HT-29 (cell line): ENCODE measurements at places on chromosomes 3 and 15.

DNA sequence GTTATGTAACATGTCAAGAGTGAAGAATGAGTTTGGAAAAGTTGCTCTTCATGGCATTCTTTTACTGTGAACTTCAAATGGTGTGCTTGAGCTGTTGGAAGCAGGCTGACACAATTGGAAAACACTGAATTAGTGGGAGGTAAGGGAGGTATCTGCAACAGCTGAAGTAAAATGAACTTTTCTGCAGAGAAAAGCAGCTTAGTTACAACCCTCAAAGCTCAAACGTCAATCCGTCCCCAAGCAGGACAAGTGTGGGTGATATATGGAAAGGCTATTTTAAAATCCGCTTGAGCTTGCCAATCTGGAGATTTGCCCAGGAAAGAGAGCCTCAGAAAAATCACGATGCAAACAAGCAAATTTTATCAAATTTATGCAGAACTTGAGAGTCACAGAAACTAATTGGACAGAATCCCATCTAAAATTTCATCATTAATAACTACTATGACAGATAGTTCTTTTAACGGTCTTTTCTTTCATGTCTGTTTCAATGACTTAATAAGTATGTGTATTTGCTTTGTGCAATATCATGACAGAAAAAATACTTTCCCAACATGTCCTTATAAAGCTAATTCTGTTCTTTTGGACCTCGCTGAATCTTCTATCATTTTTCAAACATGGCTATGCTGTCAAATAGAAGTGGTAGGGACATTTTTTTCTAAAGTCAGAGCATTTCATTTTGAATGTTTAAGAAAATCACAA lies 266.6 kb upstream of the SLITRK3 start:
- DNase-seq = no peak

DNA sequence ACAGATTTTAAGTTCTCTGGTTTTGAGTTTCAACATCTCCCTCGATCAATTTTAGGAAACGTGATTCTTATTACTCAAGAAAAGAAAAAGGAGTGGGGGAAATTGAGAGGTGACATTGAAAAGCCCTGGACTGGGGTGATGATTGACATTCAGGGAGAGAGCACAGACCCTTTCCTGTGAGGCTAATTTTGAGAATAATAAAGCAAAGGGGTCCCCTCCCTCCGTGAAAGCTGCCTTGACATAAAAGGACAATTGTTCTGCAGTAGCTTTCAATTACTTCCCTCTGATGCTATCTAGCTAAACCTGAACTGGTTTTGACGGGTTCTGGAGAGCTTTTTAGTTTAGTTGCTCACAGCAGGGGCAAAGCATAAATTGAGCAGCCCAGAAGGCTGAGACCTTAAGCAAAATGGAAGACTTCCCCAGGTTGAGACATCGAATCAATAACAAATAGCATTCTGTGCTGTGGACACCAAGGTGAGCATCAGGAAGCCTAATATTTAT lies 14.4 kb upstream of the CMTM8 start:
- DNase-seq = no peak

DNA sequence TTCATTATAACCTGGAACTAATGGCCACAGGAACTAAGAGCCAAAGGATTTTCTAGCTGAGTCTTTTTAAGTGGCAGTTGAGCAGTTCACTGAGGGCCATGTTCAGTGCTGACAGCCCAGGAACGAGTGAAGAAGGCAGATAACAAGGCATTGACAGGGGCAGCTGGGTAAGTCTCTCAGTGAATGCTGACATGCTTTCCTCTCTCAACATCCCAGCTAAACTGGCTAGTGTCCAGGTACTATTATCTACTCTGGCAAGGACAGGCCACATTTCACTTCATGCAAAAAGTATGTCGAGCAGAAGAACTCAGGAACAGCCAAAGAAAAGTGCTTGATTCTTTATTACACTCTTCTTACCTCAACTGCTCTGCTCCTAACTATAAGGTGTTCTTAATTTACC lies 515.9 kb downstream of the NLGN1 start:
- DNase-seq = no peak

GRCh38 chr15:72284781-72285180 lies 12.4 kb upstream of the PARP6 start:
- DNase-seq = no peak

GRCh38 chr15:98581715-98582114 lies 66.6 kb upstream of the IGF1R start:
- no peak for DNase-seq

GRCh38 chr3:192181151-192181550 lies 546.2 kb downstream of the FGF12 start:
- DNase-seq = no peak

DNA sequence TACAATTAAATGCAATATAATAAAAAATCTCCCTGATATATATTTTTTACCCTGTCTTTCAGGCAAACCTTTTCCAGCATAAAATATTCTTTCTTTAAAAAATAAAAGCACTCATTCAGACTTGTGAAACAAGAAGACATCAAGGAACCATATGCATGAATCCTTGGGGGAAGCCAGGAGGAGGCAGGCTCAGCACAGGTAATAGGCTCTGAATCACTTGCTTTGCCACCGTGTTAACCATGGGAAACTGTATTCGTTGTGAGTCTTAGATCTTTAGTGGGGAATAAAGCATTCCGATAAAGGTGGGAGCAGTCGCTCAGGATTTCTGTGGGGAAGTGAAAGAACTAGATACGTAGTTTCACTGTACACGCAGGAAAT lies 42.4 kb downstream of the FBN1 start:
- no peak for DNase-seq

DNA sequence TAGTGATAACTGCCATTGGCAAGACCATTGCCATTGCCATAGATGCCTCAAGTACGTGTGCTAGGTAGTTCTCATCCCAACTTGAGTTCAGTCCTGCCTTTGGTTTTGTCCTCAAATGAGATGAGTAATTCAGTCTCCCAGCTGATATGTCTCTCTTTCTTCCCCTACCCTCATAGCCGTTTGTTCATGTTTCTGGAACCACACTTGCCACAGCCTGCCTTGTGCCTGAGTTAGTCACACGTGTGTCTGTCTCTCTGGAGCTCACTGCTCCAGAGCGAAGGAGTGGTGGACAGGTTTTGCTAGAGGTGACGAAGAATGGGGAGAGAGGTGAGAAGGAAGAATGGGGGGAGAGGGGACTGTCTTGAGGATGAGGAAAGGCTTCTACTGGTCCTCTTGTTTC lies 88.0 kb upstream of the IGF1R start:
- DNase-seq = no peak

- DNase-seq = no peak
Observed at GRCh38 chr3:188914552-188914951, 257.2 kb upstream of the TPRG1 start.

DNA sequence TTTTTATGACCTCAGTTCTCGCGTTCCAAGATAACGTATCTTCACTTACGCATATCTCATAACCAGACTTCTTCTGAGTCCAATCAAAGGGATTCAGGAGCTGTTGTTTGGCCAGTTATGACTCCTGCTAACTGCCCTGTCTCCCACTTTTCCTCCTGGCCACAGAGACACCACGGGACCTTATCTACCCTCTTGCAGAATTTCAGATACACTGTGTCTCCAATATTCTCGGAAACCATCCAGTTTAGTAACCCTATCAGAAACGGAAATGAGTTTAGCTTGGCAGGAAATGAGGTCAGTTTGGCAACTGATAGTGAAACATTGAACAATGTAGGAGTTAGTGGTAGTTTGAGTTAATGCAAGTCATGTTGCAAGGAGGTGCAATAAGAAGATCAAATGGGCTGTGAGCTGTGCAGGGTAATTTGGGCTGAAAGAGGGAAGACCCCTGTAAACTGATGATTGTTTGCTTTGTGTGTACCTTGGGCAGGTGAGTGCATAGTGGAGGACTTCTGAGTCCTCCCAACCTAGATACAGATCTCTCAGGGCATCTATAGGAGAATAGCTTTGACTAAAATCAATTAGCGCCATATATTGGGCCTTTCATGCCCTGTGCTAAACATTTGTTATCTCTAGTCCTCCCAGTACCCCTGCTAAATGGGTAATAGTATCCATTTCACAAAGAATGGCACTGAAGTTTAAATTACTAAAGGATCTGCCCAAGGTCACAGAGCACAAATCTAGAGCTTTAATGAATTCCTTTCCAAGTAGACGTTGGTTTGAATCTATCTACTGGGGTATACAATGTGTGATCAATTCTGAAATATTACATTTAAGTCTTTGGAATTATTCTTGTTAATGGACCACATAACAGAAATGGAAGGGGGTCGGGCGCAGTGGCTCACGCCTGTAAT lies 41.3 kb upstream of the PIK3CB start:
- no peak for DNase-seq

DNA sequence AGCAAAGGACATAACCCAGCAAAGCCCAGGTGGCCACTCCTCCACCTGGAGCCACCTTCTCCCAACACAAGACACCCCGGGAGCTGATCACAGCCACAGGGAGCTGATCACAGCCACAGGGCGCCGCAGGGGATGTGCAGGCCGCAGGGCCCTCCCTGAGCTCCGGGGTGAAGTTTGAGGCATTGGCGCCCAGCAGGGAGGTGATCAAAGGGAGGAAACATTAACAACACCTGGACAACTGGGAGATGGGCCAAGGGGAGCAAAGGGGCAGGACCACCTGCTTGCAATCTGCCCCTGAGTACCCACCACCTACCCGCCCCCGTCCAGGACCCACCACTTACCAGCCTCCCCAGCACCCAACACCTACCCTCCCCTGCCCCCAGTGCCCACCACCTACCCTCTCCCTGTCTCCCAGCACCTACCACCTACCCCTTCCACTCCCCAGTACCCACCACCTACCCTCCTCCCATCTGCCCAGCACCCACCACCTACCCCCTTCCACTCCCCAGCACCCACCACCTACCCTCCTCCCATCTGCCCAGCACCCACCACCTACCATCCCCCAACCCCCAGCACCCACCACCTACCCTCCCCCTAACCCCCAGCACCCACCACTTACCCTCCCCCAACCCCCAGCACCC lies 2.4 kb downstream of the UROC1 start:
- no peak for DNase-seq

GRCh38 chr15:67079361-67079760 lies 14.0 kb downstream of the SMAD3 start:
- no peak for DNase-seq

DNA sequence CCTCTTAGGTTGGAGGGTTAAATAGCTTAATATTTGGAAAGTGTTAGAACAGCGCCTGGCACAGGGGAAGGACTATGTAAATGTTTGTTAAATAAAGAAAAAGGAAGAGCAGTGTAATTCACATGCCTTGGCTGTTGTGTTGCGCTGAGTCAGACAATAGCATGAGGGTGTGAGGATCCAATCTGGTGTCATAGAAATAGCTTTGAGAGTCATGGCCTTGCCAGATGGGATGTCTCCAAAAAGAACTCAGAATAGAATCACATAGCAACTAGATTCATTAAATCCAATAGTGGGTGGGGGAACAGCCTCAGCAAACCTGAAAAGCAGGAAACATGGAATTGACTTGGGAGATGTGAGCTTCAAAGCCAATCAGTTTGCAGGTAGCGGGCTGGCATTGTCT lies 3.9 kb upstream of the RBSN start:
- no peak for DNase-seq

DNA sequence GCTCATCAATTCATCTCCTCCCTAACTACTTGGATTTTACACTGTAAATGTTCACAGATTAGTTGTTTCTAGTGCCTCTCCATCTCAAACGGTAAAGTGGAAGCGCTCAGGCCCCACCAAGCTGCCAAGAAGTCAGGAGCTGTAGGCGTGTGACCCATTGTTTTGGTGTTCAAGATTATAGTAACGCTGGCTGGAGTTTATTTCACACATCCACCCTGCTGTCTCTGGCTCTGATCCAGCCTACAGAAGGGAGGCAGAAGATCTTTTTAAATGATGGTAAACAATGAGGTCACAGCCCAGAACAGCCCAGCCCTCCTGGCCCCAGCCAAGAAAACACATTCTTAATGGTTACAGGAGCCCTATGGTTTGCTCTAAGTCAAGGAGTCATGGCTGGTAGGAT lies 25.7 kb upstream of the GALNT15 start:
- DNase-seq = no peak

GRCh38 chr3:126394179-126394976 lies at the start of gene CFAP100:
Gene CFAP100, plus strand, starts transcription at chr3:126394909. Its CDS starts 1,092 bp downstream, at chr3:126396001.
- DNase-seq = no peak

DNA sequence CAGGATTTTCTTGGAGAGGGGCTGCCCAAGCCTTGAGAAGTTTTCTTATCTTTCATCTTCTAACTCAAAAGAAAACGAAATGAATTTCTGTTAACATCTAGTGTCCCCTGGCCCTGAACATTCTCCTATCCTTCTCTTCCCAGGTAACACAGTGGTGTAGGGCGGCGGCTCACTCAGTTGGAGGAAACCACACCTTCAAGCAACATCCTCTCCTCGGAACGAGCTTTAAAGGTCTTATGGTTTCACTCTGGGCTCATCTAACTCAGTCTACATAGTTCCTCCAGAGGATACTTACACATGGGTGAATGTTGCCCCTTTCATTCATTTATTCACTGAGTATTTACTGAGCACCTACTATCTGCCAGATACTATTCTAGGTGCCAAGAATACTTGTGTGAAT lies 31.0 kb upstream of the KLHL6 start:
- no peak for DNase-seq

- DNase-seq = no peak
Observed at GRCh38 chr3:9201266-9201665, 48.2 kb downstream of the SRGAP3 start.

GRCh38 chr3:178771511-178771910 lies 235.3 kb downstream of the KCNMB2 start:
- DNase-seq = no peak

- DNase-seq = no peak
Observed at GRCh38 chr3:17243621-17244020, 358.9 kb downstream of the PLCL2 start.

DNA sequence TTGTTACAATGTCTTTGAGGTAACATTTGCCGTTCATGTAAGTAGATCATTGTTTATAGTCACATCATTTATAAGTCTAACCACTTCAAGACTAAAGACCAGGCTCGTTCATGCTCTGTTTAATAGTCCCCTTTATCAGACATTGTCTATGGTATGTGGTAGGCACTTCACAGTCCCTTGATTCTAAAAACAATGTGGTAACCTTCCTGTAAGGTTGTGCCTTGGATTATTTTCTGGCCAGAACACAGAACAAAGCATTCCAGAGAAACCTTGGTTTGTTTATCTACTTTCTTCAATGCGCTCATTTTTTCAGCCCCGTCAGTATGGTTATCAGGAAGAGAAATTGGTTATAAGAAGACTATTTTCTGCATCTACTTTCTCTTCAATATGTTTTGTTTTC lies 16.3 kb upstream of the ST3GAL6 start:
- DNase-seq = no peak

- no peak for DNase-seq
Observed at GRCh38 chr3:385151-385550, 188.6 kb downstream of the CHL1 start.

DNA sequence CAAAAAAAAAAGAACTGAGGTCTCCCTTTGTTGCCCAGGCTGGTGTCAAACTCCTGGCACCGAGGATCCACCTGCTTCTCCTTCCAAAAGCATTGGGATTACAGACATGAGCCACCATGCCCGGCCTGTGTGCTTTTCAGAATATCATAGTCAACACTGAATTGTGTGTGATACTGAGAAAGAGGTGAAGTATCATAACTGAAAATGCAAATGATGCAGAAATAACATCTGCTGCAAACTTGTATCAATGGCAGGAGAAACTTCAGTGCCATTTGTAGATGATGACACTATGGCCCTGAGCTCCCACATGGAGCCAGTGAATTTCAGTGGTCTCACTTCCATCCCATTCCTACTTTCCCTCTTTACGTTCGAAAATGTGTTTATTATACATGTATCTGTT lies 21.9 kb downstream of the IL12A start:
- no peak for DNase-seq

GRCh38 chr15:84913360-84913723 lies 28.9 kb downstream of the SLC28A1 start:
- DNase-seq = no peak
